ENCODE measurements at places on chromosomes 4 and X.

- DNase-seq, result no peak
Observed at GRCh38 chr4:86934147-86934770, 552 bp upstream of the AFF1 start.

DNA sequence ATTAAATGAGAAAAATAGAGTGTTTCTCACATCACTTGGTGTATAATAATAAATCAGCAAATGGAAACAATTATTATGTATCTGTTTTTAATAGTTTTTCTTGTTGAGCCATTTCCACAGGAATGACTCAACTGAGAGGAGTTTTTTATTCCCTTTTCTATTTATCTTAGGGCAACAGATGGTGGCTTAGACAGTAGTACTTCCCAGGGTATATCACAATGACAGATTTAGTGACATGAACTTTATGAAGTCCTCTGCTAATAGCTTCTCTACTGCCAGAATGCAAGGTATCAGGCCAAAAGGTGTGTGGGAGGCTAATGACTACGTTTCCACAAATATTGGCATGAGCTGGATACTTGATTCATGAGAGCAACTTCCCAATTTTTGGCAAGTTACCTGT lies 126.7 kb downstream of the HTR2C start:
- DNase-seq, result no peak

- no peak for DNase-seq
Observed at GRCh38 chr4:52748432-52748831, 2.8 kb downstream of the ERVMER34-1 start.

DNA sequence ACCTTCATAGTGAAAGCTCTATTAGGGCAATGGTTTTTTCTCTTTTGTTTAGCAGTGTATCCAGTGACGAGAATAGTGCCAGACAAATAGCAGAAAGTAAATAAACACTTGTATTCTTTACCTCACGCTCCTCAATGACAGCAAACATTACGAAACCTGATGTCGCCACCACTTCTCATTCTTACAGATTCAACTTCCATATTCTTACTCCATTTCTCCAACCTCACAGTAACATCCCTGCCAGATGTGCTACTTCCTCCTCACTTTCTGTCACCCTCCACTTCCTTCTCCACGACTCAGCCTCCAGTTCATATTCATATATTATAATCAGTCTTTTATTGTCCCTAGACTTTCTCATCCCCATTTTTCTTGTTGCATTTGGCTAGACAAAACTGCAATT lies 1956.2 kb upstream of the AGA start:
- DNase-seq, result no peak

DNA sequence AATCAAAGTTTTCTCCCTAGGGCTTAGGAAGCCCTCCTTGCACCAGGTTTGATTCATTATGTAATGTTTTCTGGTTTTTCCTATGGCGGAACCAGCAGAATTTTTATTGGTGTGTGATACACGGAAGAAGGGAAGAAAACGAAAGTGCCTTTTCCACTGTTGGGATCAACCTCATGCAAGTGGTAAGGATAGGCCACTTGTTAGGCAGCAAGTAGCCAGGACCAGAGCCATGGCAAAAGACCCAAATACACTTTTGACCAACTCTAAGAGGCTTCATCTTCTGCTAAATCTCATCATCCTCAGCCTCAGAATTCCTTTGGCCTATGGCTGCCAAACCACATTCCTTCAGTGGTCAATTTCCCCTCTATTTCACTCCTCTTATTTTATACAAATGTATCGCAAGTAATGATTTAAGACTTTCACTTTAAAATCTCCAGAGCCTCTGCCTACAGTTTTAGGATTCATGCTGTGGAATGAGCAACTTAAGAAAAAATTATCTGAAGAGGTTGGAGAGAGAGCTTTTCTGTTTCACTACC lies 21.2 kb downstream of the PPAT start:
- DNase-seq, result no peak

DNA sequence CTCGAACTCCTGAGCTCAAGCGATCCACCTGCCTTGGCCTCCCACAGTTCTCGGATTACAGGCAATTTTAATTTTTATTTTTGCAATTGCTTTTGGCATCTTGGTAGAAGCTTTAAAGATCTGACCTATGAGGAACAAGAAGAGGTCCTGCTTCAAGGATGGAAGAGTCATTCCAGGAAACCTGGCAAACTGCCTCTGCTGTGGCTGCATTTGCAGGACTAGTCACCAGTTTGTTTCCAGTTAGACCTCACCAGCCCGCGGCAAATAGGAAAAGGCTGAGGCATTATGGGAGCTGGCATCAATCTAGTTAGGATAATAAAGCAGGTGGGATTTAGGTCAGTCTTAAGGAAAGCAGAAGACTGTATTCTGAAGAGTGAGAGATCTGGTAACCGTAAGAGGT lies 51.9 kb upstream of the LAS1L start:
- no peak for DNase-seq

- DNase-seq, result no peak
Observed at GRCh38 chr4:26135331-26135730, 185.5 kb upstream of the RBPJ start.

- DNase-seq, result no peak
Observed at GRCh38 chr4:74118600-74119338, 19.8 kb upstream of the CXCL2 start.

DNA sequence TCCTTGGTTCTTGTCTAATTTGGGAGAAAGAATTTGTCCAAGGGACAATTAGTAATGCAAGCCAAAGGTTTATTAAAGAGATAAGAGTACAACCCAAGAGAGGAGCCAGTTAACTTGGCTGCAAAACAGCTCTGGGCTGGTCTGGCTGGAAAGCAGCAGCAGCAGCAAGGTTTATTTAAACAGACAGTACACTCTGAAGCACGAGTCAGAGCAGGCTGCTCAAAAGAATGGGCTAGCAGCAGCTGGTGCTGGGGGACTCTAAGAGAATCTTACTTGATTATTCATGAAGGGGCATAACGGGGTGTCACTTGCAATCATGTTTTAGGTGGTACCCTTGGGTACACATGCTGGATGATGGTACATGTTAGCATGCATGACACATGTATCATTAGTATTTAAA lies 17.1 kb upstream of the CT47C1 start:
- DNase-seq, result no peak

GRCh38 chr4:124757126-124757525 lies 44.6 kb upstream of the ANKRD50 start:
- DNase-seq, result no peak

GRCh38 chr4:160848489-160848888 lies 1315.3 kb downstream of the FSTL5 start:
- no peak for DNase-seq

- no peak for DNase-seq
Observed at GRCh38 chr4:85837439-85837733, 362.4 kb downstream of the ARHGAP24 start.

- DNase-seq, result no peak
Observed at GRCh38 chr4:65670331-65671031, at the start of gene EPHA5. Gene EPHA5, minus strand, starts transcription at chr4:65670489. Its CDS starts 747 bp downstream, at chr4:65669742.

DNA sequence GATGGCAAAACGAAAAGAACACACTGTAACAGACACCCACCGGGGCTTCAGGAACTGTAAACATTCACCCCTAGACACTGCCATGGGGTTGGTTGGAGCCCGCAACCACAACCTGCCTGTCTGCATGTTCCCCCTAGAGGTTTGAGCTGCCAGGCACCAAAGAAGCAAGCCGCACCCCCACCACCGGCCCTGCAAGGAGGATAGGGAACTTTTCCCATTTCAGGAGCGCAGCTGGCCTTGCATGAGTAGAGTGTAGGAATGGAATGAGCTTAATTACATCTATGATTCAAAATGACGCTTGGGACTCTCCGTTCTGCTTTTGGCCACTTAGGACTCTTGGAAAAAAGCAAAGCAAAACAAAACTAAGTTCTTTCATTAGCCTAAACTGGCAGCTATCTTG lies 243.6 kb upstream of the CTSO start:
- no peak for DNase-seq

- no peak for DNase-seq
Observed at GRCh38 chrX:3461397-3462165, 115.1 kb upstream of the MXRA5 start.

DNA sequence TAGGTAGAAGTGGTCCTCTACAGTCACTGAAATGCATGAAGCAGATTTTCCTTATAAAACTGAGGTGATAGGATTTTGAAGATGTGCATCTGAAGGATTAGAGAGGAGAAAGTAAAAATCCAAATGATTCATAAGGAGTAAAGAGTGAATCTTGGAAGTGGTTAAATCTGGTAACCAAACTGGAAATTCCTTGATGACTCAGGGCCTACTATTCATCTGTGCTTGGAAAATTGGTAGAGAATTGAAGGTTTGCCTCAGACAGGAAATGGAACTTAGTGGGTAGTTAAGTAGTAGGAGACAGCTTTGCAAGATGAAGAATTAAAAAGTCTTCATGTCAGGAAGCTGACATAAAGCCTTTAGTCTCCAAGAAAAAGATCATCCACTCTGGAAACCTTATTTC lies 368.9 kb upstream of the CTSO start:
- no peak for DNase-seq

DNA sequence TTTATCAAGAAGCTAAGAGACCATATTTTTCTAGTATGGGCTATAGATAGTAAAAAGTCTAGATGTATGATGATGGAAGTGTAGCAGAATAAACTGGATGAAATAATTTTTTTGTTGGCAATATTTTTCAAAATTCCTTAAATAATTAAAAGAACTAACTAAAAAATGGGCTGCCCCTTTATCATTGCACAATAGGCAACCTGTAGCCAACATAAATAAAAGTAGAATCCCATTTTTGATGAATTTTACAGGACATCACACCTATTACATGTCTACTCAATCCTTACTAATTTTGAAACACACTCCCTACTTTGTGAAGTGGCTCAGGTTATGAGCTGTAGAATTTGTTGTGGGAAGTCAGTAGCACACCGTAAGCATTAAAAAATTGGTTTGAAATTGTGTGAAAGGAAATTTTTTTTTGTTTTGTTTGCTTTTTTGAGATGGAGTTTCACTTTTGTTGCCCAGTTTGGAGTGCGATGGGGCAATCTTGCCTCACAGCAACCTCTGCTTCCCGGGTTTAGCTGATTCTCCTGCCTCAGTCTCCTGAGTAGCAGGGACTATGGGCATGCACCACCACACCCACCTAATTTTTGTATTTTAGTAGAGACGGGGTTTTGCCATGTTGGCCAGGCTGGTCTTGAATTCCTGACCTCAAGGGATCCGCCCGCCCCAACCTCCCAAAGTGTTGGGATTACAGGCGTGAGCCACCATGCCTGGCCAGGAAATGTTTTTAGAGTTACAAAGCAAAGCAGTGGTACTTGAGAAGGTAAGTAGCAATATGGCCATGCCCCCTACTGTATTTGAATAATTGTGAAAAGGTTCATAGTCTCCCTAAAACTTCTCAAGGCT lies 8.9 kb upstream of the RUFY3 start:
- DNase-seq, result no peak

- DNase-seq, result no peak
Observed at GRCh38 chr4:17667653-17668201, 53.3 kb downstream of the MED28 start.

DNA sequence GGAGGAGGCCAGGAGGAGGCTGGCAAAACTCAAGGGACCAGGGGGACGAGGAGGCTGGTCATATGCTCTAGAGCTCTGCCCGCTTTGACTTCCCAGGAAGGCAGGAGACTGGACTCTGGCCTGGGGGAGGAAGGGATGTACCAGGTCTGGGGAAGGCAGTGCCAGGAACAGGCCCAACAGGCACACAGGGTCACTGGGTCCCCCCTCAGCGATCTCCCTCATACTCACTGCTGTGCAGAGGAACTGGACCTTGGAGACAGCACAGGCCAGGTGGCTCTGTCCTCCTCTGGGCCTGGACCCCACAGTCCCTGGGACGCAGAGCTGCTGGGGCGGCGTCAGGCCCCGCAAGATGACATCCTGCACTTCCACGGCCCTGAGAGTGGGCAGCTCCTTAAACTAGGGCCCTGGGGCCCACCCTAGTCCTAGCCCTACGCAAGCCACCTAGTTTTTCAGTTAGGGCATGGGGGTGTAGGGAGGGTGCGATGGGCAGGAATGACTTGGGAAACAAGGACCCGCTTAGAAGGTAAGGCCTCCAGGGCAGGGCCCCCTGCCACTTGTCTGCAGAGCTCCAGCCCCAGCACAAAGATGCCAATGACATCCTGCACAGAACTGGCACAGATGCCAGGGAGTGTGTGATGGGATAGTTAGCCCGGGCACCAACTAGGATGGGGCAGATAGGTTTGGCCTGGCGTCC lies 59.5 kb downstream of the HTRA3 start:
- no peak for DNase-seq

DNA sequence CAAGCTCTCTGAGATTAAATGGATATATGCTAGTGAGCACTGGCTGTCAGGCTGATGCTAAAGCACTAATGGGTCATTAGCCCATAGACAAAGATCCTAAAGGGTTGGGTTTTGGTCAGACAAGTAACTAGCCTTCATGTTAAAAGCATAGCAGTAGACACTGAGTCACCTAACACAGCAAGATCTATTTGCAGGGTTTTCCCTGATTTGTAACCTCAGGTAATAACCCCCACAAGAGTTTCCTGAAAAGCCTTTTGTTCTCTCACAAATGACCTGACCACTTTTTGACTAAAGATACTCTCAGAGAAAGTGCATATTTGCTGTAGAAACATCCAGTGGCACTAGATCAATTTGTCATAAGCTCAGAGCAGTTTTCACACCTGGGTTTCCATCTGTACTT lies 251.1 kb upstream of the TEX13A start:
- no peak for DNase-seq

GRCh38 chr4:35463251-35463952 lies 780.9 kb downstream of the ARAP2 start:
- no peak for DNase-seq

DNA sequence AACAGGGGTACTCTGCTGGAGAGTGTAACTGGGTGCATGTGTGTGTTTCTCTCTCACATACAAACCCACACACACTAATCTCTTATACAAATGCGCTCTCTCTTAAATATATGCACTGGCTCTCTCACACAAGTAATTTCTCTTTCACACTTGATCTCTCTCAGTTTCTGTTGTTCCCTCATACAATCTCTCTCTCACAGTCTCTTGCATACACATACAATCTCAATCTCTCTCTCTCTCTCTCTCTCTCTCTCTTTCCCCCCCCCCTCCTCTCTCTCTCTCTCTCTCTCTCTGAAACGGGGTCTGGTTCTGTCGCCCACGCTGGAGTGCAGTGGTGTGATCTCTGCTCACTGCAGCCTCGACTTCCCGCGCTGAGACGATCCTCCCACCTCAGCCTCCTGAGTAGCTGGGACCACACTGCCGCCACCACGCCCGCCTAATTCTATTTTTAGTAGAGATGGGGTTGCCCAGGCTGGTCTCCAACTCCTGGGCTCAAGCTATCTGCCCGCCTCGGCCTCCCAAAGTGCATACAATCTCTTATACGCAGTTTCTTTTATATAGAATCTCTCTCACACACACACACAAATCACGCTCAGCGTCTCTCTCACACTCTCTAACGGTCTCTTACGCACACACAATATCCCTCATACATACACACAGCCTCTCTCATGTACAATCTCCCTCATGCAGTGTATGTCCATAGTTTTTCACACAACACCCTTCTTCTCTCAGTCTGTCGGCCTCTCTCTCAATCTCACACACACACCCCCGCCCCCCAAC lies 518 bp upstream of the FAM241A start:
- DNase-seq, result no peak

GRCh38 chrX:40083979-40084359 lies 13.8 kb downstream of the BCOR start:
- DNase-seq, result no peak
